ENCODE measurements at places on chromosomes 5 and 9.

DNA sequence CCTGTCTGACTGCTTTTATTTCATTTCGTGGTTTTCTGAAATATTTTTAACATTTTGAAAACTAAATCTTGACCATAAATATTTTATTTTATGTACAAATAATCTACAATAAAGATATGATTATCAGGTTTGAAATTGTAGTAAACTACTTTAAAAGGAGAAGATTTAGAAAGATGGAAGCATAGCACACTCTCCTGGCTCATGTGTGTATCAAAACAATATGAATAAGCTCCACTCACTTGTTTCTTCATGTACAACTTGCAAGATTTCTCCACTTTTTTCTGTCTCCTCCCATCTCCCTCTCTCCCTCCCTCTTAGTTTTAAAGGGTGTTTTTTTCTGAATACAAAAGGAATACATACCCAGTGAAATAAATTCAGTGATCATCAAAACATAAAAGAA lies 15.4 kb upstream of the VPS13A start:
- no peak for DNase-seq

DNA sequence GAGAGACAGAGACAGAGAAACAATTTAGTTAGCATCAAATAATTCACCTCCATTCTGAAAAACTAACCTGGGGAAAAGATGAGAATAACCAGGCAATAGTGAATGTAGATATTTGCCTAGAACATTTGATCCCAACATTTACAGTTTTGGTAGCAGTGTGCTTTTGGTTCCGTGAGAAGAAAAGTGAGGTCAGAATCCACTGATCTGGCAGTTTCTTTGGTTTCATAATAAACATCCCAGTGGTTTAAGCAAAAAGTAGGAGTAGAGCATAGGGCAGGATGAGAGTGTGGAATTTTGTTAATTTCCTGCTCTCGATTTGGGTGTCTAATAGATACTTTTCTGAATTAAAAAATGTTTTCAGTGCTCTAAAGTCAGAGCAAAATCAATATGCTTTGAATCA lies 887.0 kb downstream of the NR2F1-AS1 start:
- no peak for DNase-seq

GRCh38 chr9:100216178-100216787 lies 117.2 kb downstream of the INVS start:
- peak; percentile 80 for DNase-seq

- no peak for DNase-seq
Measured at GRCh38 chr9:91417602-91418214, 5.9 kb downstream of the NFIL3 start.

GRCh38 chr9:31210978-31211570 lies 1173.4 kb upstream of the ACO1 start:
- peak; percentile 82 for DNase-seq

- DNase-seq = no peak
Measured at GRCh38 chr5:66982470-66982869, 214.1 kb downstream of the CD180 start.

DNA sequence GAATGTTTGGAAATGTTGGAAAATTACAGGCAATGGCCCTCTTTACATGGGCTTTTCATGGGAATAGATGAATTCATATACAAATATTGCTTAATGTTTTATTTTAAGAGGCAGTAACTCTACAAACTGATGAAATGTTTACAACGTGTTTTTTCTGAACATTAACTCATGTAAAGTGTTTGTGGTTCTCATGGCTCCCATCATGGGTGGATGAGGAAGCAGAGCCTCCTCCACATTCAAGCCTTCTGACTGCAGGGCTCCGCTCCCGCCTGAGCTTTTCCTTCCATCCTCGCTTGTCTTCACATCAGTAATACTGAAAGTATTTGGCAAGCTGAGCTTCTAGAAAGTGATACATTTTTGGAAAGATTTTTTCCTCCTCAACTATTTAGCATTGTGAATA lies 204.2 kb downstream of the ARHGAP26 start:
- no peak for DNase-seq

DNA sequence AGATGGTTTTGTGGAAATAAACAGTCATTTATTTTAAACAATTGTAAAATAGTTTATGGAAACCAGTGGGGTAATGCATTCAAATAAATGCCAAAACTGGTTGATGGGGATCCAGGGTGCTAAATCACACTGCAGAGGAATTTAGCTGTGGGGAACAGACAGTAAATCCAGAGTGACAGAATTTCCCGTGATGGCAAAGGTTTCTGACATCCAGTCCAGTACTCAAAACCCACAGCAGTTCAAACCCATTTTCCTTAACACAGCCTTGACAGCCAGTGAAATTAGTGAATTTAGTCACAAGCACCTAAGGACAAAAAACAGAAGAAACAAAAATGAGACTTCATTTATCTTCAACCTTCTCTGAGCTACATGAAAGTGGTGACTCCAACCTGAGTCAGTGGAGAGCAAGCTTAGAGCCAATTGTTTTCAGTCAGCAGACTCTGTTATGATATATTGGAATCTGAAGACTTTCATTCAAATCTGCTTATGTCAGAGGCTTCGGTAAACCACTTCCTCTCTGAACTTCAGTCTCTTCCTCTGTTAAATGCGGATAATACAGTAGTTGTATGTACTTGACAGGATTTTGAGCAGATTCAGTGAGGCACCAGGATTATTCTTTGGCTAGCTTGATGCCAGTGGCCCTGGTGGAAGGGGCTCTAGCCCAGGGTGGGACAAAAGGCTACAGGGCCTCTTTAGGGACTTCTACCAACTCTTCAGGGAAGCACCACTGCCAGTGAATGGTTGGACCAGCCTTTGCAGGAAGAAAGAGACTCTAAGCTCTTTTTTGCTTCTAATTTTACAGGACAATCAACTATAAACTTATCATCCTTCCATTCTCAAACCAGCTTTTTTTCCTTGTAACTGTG lies 185.3 kb downstream of the MAPKAP1 start:
- DNase-seq = peak; percentile 64

DNA sequence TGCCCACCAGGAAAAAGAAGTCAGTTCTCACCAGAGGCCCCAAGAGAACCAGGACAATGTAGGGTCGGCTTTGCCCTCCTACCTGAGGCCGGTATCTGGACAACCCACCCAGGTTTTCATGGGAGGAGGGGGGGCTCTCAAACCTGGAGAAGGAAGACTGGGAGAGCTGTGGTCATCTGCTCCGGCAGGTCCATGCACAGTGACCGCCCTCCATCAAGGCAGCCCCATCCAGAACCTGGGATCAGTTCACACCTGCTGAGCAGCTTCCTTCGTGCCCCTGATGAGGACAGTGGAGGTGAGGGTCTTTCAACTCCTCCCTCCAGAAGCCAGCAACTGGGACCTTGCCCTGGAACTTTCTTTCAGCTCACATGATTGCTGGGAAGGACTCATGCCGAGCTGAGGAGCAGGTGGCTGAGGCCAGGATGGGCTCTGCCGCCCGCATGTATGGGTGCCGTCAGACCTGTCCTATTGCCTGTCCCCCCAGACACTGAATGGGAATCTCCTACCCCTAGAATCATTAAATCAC lies 20.8 kb upstream of the FIBCD1 start:
- DNase-seq = no peak

DNA sequence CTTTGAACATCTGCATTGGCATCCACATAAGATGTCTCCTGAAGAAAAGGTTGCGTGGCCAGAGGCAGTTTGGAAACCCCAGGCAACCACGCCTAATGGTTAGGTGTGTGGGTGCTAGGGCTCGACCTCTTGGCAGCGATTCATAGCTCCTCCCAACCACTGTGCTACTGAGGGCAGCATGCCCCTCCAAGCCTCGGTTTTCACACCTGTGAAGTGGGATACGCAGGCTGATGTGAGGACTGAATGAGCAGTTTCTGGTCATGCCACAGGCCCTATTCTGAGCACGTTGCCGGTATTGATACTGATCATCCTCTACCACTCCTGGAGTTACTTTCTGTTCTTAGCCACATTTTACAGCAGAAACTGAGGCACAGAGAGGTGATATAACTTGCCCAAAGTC lies 19.1 kb downstream of the NDST1 start:
- DNase-seq = no peak

GRCh38 chr9:31500422-31500821 lies 884.0 kb upstream of the ACO1 start:
- DNase-seq = no peak

DNA sequence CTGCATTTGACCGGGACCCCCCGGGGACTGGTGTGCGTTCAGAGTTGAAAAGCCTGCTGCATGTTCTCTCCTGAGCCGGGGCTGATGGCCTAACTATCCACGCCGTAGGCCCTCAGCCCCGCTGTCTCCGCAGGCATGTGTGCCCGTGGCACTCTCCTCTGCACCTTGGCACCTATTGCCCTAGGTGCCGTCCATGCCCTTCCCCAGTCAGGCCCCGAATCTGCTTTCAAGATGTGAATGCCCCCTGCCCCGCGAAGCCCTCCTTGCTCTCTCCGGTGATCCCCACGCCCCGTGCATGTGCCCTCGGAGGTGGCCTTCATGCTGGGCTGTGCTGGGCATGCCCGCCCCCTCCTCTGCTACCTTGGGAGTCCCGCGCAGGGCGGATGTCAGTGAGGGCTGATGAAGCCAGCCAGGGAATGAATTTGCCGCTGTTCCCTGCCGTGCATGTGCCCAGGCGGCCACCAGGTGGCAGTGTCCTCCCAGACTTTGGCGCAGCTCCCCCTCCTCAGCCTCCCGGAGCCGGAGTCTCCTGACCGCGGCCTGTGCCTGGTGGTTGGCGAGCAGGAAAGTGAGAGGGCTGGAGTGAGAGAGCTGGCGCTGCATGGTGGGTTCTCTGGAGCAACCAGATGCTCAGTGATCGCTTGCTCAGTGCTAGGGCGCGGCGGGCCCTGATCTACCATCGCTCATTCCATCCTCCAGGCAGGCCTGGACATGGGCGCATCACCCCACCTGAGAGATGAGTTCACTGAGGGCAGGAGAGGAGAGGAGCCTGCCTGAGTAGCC lies 112.9 kb upstream of the LMX1B start:
- DNase-seq = peak; percentile 81

GRCh38 chr5:98839469-98840383 lies 66.3 kb downstream of the RGMB start:
- DNase-seq = peak; percentile 52

- DNase-seq = no peak
Measured at GRCh38 chr5:173056783-173057061, 570 bp downstream of the CREBRF start.

DNA sequence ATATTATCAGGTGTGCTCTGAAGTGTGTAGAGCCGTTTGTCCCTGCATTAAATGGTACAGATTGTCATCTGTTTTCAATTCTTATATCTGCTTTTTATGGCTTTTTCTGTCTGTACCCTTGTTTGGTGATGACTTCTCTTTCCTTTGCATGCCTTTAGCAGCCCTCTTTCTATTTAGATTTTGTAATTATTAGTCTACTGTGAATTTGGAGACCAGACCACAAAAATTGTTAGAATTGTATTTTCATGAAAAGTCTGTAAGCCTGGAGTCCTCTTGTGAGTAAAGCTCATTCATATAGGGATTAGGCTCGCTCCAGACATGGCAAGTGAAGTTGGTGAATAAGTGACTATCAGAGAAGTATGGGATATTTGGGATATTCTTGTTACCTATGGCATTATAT lies 41.7 kb downstream of the NFX1 start:
- DNase-seq = no peak

DNA sequence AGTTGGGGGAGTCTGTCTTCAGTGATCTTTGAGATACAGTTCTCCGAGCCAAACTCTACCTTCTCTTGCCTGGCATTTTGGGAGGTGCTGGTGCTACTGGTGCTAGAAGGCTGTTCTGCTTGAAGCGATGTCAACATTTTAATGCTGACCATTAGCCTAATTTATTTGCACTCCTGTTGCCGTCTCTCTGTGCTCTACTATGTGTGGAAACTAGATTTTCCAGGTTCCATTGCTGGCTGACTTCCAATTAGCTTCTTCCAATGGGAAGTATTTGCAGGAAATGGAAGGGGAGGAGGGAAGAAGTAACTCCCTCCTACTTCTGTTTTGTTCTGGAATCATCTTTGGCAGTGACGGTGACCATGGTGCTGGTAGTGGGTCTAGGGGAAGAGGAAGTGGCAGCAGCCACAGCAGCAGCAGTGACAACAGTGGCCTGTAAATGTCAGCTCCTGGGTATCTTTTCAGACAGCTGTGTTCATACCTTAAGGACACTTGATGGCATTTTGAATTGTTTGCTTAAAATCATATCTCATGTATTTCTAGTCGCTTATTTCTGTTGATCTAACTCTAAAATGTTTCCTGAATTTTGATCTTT lies 7.9 kb downstream of the TXNDC8 start:
- DNase-seq = peak; percentile 59

DNA sequence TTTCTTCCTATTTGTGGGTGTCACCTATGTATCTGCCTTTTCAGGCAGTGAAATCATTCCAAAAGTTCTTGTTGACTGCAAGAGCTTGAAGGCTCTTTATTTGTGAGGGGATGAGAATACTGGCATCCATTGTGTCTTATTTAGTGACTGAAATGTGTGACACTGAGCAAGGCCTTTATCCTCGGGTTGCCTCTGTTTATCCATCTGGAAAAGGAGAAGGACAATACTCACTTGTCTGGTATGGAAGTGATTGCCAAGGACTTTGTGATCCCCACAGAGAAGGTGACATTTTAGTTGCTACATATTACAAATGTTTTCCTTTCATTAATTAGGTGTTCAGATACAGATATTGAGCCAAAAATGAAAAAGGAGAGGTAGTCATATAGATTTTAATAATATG lies 80.2 kb downstream of the ARRDC3 start:
- no peak for DNase-seq

DNA sequence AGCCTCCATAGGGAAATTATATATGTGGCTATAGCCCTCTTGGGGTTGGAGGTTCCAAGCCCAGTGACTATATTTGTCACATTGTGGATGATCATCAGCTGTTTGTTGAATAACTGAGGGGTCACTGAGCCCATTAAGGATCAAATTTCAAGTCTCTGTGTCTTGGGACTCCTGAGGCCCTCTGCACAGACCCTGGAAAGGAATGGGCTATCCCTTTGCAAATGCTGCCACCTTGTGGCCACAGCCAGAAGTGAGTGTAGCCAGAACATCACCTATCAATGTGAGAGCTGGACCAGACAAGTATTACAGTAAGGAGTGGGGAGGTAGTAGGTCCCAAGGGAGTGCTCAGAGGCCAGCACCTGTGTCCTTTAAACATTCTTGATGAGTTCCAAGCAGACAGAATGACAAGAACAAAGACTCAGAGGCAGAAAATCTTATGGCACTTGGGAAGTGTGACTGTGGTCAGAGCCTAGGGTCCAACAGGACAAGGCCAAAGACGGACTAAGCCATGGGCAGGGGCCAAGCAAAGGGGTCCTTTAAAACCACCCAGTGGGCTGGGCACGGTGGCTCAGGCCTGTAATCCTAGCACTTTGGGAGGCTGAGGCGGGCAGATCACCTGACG lies 8.2 kb downstream of the RPP25L start:
- peak; percentile 87 for DNase-seq

DNA sequence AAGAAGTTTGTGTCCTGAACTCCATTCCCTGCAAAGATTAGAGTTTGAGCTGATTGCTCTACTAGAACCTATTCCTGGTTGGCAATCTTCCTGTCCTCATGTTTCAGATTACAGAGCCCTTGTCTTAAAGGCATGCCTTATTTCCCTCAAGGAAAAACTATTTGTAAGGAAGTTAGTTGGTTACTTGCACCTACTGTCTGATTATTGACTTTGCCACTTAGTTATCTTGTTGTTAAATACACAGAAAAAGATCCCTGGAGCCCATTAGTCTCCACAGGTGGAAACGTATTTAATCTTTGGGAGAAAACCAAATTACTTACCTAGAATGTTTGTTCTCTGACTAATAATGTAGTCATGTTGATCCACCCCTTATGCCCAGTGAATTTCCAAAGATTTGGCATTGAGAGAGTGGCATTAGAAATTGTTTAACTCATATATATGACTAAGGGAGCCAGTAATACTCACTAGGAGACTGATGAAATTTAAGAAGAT lies 132.3 kb upstream of the ELL2 start:
- DNase-seq = no peak

GRCh38 chr9:127595611-127596010 lies 16.5 kb upstream of the STXBP1 start:
- no peak for DNase-seq

Measured in hematopoietic multipotent progenitor cell treated with erythropoietin and hydrocortisone succinate and interleukin-3 and kit ligand, for 4 days (in vitro differentiated cells).